ENCODE measurements at places on chromosomes 4 and X.

- no peak for DNase-seq
These were observed 951.5 kb upstream of the SLIT2 start for GRCh38 chr4:19300213-19300612.

- DNase-seq = no peak
These were observed 89.4 kb upstream of the PPP2R3B start for GRCh38 chrX:475926-476723.

GRCh38 chrX:9160698-9161329, 126.9 kb upstream of the FAM9B start:
- DNase-seq = no peak

- no peak for DNase-seq
These were observed 782.2 kb downstream of the ARAP2 start for GRCh38 chr4:35461931-35462659.

- DNase-seq = no peak
These were observed 219.0 kb upstream of the GIMD1 start for GRCh38 chr4:106587558-106587957.

DNA sequence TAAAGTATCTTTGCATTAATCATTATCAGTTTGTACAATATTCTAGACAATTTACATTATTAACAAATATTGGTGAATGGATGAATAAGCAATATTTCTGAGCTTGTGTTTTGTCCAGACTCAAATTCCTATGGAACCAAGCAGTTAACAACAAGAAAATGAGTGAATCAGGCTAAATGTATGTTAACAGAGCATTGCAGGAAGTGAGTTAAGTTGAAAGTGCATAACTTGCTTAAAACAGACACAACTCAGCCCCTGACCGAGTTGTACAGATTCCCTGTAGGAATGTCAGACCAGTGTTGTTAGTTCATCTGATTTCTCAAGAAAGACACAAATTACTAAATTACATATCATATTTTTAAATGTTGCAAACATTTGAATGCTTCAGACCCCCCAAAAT, 23.7 kb upstream of the CSN1S1 start:
- DNase-seq = no peak

DNA sequence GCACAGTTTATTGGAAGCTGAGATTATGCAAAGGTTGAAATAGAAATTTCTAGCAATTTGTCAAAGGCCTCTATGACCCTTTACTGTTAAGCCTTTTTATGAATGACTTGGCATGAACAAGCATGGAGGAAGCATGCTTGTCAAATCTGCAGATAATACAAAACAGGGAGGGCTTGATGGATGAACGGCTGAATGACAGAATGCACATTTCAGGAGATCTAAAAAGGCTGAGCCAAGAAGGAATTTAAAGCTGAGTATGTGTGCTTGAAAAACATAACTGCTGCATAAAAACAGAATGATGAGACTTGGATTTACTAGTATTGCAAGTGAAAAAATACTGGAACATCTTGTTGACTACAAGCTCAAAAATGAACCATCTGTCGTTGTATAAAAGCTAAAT, 29.0 kb upstream of the UBE2K start:
- DNase-seq = no peak

DNA sequence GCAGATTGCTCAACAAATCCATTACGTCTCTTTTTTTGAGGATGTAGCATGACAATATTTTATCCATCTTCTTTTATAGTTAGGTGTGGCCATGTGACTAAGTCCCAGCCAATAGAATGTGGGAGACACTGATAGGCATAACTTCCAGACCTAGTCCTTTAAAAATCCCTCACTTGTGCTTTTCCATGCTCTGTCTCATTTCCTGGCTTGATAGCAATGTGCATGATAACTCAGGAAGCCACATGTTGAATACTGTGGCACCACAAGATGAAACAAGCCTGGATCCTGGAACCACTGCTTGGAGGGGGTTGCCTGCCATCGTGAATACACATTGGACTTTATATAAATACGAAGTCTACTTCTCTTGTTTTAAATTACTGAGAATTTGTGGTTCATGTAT, 184.0 kb upstream of the NEIL3 start:
- no peak for DNase-seq

DNA sequence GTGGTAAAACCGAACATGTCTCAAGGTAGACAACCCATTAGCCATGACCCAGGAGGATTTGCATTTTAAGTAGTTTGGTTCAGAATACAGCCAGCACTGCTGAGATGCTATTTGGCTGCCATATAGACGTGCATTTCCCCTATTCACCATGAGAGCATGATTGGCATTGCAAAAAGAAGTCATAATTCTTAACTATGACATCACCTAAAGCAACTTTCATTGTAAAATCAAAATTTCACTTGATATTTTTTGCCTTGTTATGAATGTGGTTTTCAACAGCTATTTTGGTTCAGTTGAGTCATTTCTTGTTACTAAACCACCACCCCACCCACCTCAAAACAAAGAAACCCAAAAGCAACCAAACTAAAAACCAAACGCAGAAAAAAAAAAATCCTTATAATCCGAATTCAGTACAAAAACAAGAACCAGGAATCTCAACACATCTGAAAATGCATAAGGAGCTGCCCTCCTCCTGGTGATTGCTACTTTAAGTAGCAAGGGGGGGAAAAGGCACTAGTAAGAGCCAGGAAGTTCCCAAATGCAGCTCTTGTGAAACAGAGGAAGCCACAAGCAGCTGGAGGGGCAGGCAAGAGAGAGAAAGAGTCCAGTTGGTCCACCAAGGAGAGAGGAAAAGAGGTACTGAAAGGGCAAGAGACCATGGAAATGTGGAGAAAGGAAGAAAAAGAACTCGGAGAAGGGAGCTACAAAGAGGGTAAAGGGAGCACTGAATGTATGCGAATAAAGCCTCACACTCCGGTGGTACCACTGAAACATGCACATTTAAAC, 3.1 kb downstream of the SLITRK4 start:
- DNase-seq = no peak

GRCh38 chr4:145179281-145179860, 1.0 kb downstream of the OTUD4 start:
- no peak for DNase-seq

- DNase-seq = no peak
These were observed 81.7 kb upstream of the KCNIP4 start for GRCh38 chr4:22030307-22030706.

DNA sequence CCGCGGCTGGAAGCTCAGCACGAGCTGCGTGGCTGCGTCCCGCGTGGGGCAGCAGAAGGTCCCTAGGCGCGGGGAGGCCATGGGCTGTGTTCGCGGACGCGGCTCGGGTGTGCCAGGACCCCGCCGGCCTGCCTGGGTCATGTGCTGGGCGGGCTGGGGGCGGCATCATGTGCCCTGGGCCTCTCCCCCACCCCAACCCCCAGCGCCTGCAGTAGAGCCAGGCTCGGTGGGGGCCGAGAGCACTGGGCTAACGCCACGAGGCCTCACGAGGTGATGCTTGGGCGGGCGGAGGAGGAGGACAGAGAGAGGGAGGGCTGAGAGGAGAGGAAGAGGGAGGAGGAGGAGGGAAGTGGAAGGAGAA, at the start of gene GPR143:
GPR143 (minus strand) TSS at position 111 of the 361 bp plus-strand sequence; CDS start at position 81, 30 bp downstream.
- DNase-seq = no peak

GRCh38 chrX:118536687-118537461, 41.3 kb downstream of the DOCK11 start:
- no peak for DNase-seq

- DNase-seq = no peak
These were observed 35.8 kb downstream of the RFC1 start for GRCh38 chr4:39330353-39330752.

GRCh38 chrX:12949927-12950656, 24.8 kb upstream of the TMSB4X start:
- no peak for DNase-seq

- DNase-seq = no peak
These were observed 79.7 kb downstream of the VMA21 start for GRCh38 chrX:151476604-151477303.

GRCh38 chr4:20615486-20616260, 84.6 kb upstream of the PACRGL start:
- DNase-seq = no peak

- DNase-seq = no peak
These were observed 47.0 kb upstream of the NKAP start for GRCh38 chrX:119990556-119991004.

- no peak for DNase-seq
These were observed 10.9 kb downstream of the MTMR1 start for GRCh38 chrX:150704030-150704613.

GRCh38 chr4:65344278-65344825, 325.9 kb downstream of the EPHA5 start:
- DNase-seq = no peak

- DNase-seq = no peak
These were observed 55.8 kb downstream of the FNIP2 start for GRCh38 chr4:158824425-158825274.

Data from D721Med (cell line).